CD8-positive, alpha-beta T cell (primary cell): ENCODE measurements at places on chromosomes 3 and 15. TPM values are rescaled to one million over a fixed set of nuclear protein-coding genes. Genes with fewer than 3 reads are reported as not detected.
A peak's percentile ranks its signal among the peaks of the same experiment; 100 is the strongest.

The EPHA3 gene
- total RNA-seq: not detected

The ARHGEF26 gene
- 0.08 TPM for total RNA-seq

The LYZL4 gene
- total RNA-seq: not detected

The CCR4 gene
- 7.5 TPM for total RNA-seq

The GPR27 gene
- total RNA-seq: 0.28 TPM

The ZNF592 gene
- total RNA-seq: 24.6 TPM

The CLEC3B gene
- total RNA-seq: not detected

The SEMA6D gene
- not detected for total RNA-seq

- DNase-seq: no peak
Observed at GRCh38 chr3:171994646-171995428, 44.5 kb upstream of the FNDC3B start.

DNA sequence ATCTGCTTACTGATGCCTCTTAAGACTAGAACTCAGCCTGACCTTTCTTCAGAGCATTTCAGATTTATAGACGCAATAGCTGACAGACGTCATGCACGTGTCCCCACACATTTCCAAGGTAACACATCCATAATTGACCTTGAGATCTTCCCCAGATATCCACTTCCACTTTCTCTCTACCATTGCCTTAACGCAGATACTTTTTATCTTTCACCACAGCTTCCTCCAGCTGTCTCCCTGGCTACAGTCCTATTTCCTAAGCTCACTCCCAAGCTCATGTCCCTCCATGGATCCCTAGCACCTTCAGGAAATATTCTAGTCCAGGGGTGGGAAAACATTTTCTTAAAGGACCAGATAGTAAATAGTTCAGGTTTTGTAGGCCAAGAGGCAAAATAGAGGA lies 173.0 kb upstream of the MITF start:
- no peak for DNase-seq

GRCh38 chr3:21839592-21839991 lies 88.6 kb upstream of the ZNF385D start:
- DNase-seq: no peak

- DNase-seq: no peak
Observed at GRCh38 chr15:64310036-64310435, 45.9 kb downstream of the CSNK1G1 start.

- no peak for DNase-seq
Observed at GRCh38 chr3:111892070-111892469, 33.0 kb downstream of the PHLDB2 start.

- no peak for DNase-seq
Observed at GRCh38 chr15:41559239-41559782, 299 bp downstream of the TYRO3 start.

- no peak for DNase-seq
Observed at GRCh38 chr15:76663529-76663928, 241.6 kb downstream of the SCAPER start.

DNA sequence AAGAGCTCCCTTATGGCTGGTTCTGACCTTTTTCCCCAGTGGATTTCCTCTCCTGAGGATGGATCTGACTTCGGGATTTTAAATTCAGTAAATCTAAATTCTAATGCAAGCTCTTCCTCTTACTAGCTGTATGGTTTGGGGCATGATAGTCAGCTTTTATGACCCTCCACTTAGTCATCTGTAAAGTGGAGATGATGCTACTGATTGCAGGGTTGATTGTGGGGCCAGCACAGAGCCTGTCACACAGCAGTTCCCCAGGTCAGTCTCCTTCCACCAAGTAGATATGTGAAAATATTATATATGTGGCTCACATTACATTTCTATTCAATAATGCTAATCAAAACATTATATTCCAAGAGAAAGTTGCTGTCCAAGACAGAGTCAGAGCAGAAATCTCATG lies 141.3 kb upstream of the UBE2E1 start:
- no peak for DNase-seq

DNA sequence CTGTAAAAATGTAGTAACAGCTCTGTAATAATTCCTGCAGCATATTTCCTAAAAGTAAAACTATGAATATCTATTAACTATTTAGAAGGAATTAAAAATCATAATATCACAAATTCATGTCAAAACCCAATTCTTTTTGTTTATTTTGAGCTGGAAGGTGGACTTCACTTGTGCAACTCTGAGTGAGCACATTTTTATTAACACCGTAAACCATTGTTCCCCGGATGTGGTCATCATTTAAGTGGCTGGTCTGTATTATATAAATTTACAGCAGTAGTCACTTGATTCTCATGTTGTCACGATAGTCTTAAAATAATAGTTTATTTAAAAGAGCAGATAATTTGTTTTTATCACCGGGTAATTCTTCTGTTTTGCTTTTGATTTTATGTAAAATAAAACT lies 43.0 kb upstream of the UTS2B start:
- DNase-seq: no peak

DNA sequence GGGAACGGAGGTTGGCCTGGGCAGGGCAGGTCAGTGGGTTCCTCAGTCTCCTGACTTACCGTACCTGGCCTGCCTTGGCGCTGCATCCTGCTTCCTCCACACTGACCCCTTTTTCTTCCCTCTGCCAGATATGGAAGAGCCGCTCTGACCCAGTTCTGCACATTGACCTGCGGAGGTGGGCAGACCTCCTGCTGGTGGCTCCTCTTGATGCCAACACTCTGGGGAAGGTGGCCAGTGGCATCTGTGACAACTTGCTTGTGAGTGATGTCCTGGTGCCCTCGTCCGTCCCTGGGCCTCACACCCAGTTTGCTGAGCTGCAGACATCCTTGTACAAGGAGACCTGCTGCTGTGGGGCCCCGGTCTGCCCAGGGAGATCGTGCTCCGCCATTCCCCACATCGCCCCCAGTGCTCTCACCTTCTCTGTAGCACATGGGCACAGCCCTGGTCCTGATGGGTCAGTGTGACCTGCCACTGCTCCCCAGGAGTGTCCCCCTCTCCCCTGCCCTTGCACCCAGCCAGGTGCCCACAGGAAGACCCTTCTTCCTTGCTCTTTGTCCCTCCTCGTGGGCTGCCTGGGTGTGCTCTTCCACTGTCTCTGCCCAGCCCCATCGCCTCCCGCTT lies 21.0 kb downstream of the PPCDC start:
- no peak for DNase-seq

- DNase-seq: peak; percentile 77
Observed at GRCh38 chr15:75347222-75348033, 589 bp downstream of the NEIL1 start.

DNA sequence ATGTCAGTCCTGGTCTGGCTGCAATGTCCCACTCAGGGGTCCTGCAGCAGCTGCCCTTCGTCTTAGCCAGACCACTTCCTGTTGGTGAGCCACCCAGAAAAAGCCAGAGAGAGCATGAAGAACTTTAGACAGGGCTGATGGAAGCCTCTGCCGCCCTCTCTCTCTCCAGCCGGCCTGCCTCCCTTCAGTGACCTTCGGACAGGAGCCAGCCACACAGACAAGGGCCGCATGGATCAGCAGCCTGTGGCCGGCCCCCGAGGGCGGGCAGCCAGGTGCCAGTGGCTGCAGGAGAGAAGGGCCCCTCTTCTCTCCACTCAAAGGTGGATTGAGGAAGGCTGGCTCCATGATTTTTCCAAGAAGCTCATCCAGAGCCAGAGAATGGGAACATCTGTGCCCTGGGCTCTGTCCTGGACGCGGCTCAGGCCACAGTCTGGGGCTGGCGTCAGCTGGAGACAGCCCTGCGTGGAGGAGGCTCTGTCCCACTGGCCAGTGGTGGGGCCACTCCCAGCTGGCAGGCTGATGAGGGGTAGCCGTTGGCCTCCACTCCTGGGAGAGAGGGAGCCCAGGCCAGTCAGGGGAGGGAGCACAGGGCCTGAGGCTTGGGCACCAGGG lies 42.9 kb downstream of the ISG20 start:
- DNase-seq: no peak

DNA sequence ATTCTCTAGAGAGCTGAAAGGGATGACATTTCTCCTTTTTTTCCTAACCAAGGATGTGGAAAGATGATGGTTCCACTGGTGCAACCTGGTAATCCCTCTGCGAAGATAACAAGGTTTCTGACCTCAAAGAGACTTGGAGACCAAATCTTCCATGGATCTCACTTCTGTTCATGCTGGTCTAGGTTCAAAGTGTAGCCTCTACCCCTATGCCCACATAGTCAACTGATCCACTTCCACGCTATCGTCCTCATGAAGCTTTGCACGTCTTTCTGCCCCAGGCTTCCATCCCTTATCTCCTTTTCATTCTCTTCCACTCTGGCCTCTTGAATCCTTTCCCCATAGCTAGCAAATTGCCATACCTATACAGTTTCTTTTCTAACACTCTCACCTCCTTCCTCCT lies 8.8 kb upstream of the MED12L start:
- DNase-seq: no peak

- no peak for DNase-seq
Observed at GRCh38 chr15:66018488-66018797, 149.2 kb downstream of the RAB11A start.

DNA sequence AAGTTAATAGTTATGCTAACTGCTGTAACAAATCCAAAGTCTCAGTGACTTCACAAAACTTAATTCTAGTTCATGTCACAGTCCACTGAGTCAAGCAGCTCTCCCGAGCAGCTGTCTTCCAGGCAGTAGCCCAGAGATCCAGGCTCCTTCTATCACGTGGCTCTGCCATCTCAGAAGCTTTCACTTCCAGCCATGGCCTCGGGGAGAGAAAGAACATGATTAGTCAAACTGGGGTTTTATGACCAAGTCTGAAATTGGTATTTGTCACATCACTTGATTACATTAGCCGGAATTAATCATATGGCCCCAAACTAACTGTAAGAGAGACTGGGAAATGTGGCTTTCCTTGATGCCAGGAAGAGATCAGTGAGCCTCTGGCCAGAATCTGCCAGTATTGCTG lies 70.2 kb upstream of the DGKG start:
- DNase-seq: no peak

DNA sequence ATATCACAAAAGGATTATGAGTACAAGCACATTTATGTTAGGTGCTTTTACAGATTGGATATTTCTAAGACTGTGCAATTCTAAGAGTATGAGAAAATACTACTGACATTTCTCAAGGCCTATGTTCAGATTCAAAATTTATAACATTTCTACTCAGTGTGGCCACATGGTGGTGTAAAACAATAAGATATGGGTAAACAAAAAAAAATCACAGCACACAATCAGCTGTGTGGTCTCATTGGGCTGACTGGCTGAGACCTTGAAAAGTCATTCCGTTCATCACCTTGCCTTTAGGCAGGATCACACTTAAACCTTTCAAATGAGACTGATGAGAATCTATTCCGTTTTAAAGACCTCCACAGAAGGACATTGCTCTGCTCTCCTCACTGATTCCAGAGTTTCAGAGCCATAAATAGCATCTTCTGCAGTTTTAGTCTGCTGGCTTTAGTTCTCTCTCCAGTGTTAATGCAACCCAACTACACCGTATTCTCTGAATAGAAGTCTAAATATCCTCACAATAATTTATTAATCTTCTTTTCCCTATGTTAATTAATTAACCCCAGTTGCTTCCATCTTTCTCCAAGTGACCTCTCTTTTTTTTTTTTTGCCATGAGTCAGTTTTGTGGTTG lies 158.2 kb downstream of the SPATA16 start:
- no peak for DNase-seq

DNA sequence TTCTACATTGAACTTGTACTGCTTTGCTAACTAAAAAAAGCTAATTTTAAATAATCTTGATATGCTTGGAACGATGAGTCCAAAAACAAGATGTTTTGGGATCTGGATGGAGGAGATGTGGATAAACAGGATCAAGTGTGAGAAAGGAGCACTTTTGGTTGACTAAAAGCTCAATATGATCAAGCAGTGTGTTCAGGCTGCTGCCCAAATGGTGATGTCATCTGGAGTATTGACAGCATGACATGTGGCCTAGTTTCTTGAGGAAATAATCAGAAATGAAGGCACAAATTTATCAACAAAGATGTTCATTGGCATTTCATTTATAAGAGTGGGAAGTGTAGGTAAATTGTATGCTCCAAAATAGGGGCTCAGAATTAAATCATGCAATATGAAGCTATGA lies 161.2 kb downstream of the SOX2 start:
- DNase-seq: no peak

DNA sequence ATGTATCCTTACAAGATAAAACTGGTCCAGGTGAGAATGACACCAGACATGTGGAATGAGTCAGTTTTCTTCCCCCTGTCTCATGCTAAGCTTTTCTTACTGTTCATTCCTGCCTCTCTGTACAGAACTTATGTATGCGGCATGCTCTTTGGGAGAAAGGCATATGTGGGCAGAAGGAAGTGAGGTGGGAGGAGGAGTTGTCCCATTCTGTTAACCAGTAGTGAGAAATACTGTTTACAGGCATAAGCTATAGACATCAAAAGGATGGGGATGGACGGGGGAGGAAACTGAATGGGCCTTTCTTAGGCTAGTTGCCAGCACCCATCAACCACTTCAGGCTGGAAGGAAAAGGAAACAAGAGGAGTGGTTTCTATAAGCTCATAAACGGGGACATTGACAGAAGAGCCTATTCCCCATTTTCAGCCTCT lies 143.6 kb upstream of the BHLHE40 start:
- DNase-seq: no peak

DNA sequence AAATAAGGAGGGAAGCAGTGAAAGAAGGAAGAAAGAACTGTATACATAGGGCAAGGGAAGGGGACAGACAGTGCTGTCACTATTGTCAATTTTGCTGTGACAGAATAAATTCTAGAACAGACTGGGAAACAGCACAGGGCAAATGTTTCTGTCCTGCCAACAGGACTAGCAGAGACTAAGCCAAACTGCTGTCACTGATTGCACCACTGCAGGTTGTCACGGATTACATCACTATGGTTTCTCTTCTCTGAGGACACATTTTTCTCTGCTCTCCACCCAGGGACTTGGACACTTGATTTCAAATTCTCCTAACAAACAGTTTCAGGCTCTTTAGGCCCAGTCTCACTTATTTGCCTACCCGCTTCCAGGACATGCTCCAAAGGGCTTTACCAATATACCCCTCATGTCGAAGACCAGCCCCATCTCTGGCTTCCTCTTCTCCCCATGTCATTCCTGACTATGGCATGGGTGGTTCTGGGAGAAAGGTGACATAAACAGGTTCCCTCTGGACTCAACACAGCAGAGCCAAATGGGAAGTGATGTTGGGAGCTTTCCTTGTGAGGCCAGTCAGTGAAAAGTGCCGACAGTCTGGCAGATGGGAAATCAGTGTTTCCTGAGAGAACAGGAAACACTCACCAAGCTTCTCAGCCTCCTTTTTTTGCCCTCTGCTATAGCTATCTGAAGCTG lies 70.2 kb upstream of the ST3GAL6 start:
- peak; percentile 7 for DNase-seq
